ENCODE measurements at places on chromosomes 4 and X.

- no peak for DNase-seq
Observed at GRCh38 chr4:38105475-38106220, 145.4 kb downstream of the PTTG2 start.

DNA sequence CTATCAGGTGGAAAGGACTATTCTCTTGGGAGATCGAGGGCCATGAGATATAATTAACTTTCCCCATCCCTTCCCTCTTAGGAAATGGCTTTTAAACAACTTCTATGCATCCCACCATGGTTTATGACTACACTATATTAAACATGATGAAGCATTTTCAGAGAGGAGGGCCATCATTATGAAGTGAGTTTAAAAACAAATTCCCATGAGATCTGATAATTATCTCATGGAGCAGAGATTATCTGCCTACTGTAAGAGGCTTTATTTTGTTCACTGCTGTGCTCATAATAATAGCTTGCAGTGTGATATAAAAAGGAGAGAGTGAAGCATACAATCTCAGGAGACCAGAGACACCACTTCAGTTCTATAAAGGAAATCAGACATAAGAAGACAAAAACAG, 330.5 kb upstream of the ZFP42 start:
- DNase-seq = no peak

GRCh38 chrX:44873415-44874276, 658 bp downstream of the KDM6A start:
- DNase-seq = no peak

GRCh38 chrX:64176876-64177275, 28.6 kb downstream of the AMER1 start:
- DNase-seq = no peak

DNA sequence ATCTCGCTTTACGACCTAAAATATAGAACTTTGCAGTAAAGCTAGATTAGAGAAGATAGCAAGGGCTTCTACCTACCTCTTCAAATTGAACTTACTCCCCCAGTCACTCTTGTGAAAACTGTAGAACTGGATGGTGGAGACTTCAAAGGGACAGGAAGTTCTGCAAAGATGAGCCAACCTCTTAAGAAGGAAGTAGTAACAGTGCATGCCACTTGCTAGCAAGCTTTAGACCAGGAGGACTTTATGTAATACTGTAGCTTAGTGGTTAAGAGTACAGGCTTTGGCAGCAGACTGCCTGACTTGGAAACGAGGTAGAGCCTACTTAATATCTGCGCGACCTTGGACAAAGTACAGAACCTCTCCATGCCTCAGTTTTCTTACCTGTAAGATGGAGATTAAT, 27.5 kb upstream of the VBP1 start:
- no peak for DNase-seq

DNA sequence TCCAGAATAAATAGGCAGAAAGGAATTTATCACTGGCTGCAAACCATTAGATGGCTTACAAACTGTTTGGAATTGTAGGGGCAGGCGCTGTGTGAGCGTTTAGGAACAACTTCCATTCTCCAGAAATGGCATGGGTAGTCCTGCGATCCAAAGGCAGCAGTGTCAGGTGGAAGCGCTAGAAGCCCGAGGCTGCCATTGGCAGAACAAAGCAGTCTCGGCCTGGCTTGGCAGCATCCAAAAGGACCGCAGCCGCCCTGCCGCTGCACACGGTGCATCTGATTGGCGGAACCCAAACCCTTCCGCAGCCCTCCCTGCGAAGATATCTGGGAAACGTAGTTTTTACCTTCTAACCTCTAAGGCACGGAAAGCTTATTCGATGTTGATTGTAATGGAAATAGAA, 23.6 kb upstream of the YTHDC1 start:
- no peak for DNase-seq

DNA sequence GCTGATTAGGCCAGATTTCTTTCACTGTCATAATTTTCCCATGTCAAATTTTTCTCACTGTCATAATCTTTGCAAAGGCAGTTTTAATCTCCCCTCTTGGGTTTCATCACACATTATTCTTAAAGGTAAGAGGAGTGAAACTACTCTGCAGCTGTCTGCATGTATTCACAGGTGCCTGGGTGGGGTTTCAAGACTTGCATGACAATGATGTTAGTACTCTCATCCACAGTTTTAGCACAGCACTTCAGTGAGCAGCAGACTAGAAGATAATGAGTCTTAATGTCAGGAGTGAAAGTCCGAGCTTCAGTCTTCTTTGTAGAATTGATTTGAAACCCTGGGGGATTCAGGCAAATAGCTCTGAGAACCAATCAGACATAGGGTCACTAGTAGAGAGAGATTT, 182.5 kb upstream of the GALNT7 start:
- no peak for DNase-seq

DNA sequence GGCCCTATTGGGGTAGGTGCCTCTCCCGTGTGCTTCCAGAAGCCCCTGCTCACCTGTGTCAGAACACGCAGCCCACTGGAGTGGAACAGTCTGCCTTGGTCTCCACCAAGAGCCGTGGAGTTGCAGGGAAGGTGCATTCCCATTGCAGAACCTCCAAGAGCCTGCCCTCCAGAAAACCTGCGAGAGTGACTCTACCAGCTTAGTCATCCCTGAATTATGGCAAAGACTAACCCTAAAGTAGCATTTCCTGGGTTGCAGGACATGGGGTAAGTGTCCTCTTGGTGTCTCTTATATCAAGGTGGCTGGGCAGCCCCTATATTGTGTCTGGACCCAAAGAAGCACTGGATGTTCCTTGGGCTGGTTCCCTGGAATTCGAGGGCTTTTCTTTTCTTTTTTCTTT, 224.6 kb downstream of the BCOR start:
- DNase-seq = no peak

DNA sequence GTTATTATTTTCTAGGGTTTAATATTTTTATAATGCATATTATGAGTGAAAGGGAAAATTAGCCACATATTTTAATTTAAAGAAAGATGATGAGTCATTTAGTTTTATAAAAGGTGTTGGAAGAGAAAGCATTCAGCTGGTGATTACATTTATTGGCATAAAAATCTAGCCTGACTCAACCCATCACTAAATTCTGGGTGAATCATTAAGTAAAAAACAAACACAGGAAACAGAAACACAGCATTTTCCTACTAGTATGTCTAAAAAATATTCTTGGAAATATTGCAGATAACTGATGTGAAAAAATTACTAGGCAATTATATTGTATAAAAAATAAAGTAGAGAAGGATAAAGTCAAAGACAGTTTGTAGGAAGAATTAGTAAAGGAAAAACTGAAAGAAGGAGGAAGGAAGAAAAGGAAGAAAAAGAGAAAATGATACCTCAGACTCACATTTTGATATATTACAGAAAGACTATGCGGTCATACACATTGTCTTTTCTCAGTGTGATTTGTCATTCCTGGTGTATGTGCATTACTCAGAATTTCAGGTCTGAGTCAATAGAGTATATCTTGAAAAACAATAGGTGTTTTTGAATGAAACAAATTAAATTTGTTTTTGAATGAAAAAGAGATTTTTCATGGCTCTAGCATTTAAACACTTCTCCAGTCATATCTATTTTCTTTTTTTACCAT, 48.0 kb upstream of the SPOCK3 start:
- DNase-seq = no peak

GRCh38 chrX:148573119-148573518, 72.7 kb downstream of the AFF2 start:
- DNase-seq = no peak

GRCh38 chr4:95552942-95553550, 4.3 kb upstream of the UNC5C start:
- no peak for DNase-seq

DNA sequence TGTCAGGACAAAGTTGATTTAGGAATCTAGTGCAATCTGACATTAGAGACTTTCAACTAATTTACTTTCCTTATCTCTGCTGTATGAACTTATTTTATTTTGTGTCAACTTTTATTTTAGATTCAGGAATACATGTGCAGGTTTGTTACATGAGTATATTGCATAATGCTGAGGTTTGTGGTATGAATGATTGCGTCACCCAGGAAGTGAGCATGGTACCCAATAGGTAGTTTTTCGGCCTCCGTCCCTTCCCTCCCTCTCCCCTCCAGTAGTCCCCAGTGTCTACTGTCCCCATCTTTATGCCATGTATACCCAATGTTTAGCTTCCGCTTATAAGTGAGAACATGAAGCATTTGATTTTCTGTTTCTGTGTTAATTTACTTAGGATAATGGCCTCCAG, 68.7 kb upstream of the TEX13D start:
- no peak for DNase-seq

DNA sequence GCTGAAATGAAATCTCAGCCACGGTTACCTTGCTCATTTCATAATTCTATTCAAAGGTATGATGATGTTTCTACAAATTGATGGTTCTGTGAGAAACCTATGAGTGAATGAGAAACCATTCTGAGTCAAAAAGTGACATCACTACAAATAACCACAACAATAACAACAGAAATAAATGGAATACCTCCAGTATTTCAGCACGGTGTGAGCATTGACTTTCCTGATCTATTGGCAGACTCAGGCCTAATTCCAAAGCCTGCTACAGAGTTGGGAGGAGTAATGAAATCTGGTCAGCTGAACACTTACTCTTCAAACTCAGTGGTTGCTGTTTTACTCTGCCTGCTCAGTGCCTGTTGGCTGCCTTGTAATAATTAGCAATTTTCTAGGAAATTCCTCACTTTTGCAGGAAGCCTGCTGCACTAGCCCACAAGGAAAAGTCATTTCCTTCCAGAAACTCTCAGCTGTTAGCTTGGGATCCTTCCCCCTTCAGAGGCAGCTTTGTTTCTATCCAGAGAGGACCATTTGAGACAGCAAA, 18.8 kb upstream of the SYNPO2 start:
- no peak for DNase-seq

DNA sequence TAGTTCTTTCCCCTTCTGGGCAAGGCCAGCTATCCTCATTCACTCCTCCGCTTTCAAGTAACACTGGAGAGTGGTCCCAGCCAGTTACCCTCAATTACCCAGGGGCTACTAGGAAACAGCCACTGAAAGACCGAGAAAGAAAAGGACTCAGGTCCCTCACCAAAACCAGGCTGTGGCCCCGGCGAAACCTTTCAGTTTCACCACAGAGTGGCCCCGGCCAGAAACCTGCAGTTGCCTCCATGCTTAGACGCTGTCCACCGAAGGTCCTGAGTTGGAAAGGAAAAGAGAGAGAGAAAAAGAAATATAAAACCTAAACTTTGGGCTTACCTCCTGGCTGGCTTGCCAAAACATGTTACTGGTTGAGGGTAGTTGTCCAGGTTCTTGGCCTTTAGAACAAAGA, 5.0 kb upstream of the AREG start:
- DNase-seq = no peak

GRCh38 chr4:181350615-181351415, 892.4 kb upstream of the TENM3 start:
- no peak for DNase-seq

- peak; percentile 24 for DNase-seq
Observed at GRCh38 chrX:17860179-17860780, 818 bp downstream of the RAI2 start.

DNA sequence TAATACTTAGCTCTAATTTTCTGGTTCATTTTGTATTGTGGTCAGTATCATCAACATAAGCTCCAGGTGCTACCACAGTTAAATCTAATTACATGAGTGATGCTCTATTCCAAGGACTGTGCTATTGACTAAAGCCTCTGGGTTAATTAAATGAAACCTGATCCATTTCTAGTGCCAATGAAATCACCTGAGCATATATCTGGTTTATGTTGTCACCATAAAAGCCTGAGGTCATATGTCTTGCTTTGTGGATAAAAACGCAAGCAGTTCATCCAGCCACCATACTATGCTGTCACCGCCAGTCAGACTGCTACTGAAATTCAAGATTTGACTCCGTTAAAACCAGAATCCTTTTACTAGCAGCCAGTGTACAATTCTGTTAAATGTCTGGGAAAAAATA, 64.2 kb upstream of the ZNF518B start:
- no peak for DNase-seq

DNA sequence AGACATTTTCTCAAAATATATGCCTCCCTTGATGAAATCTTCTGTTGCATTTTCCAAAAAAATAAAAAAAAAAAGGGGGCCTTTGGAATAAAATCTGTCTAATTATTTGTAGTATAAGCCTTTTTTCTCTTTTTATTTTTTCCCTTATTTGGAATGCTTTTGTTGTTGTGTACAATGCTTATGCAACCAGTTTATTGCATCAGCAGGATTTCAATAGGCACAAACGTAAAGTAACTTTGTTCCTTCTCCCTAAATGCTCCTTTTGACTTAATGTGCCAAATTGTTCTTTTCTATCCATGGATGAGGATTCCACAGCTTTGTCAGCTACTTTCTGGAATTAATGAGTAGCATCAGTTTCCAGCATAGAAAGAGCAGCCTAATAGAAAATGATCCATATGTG, 59.6 kb upstream of the HPGD start:
- no peak for DNase-seq

- DNase-seq = no peak
Observed at GRCh38 chrX:110399497-110399896, 40.8 kb downstream of the RTL9 start.

GRCh38 chrX:108156082-108156481, 64.5 kb downstream of the ATG4A start:
- no peak for DNase-seq

GRCh38 chr4:180539284-180539683, 1703.9 kb upstream of the TENM3 start:
- DNase-seq = no peak

- no peak for DNase-seq
Observed at GRCh38 chr4:156946516-156947424, 24.8 kb downstream of the PDGFC start.

DNA sequence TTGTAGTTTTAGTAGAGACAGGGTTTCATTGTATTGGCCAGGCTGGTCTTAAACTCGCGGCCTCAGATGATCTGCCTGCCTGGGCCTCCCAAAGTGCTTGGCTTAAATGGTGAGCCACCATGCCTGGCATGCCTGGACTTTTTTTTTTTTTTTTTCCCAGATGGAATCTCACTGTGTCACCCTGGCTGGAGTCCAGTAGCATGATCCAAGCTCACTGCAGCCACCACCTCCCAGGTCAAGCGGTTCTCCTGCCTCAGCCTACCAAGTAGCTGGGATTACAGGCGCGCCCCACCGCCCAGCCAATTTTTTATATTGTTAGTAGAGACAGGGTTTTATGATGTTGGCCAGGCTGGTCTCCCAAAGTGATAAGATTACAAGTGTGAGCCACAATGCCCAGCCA, 8.4 kb downstream of the UBE2K start:
- DNase-seq = no peak

GRCh38 chr4:99061048-99061700, 27.4 kb downstream of the ADH5 start:
- no peak for DNase-seq

Measured in 8988T (cell line).